ENCODE measurements at places on chromosomes 1 and 21. TPM values are rescaled to one million over a fixed set of nuclear protein-coding genes. Genes with fewer than 3 reads are reported as not detected.

The CDK18 gene
- total RNA-seq: 44.0 TPM

The LIPI gene
- total RNA-seq: not detected

The ZNF692 gene
- total RNA-seq: 39.7 TPM

The CSF1 gene
- 2.0 TPM for total RNA-seq

The CNTN2 gene
- total RNA-seq: 3.9 TPM

The TMEM52 gene
- total RNA-seq: 15.0 TPM

The S100A16 gene
- 14.9 TPM for total RNA-seq

The SYTL1 gene
- 6.4 TPM for total RNA-seq

The ADAMTS4 gene
- total RNA-seq: 7.2 TPM

The TMEM50B gene
- total RNA-seq: 17.8 TPM

The INSRR gene
- not detected for total RNA-seq

The SYCP1 gene
- total RNA-seq: 0.44 TPM

The KLHDC8A gene
- 3.4 TPM for total RNA-seq

The CNIH3 gene
- 5.6 TPM for total RNA-seq

The SLC9C2 gene
- not detected for total RNA-seq

The LCE1E gene
- total RNA-seq: not detected

The CD244 gene
- not detected for total RNA-seq

The CCDC30 gene
- total RNA-seq: 1.8 TPM

The HPCAL4 gene
- 0.46 TPM for total RNA-seq

The SLC44A3 gene
- 5.0 TPM for total RNA-seq

The KAZN gene
- 11.8 TPM for total RNA-seq

The TIE1 gene
- 2.2 TPM for total RNA-seq

The LCE2B gene
- total RNA-seq: not detected

The CEP104 gene
- 38.0 TPM for total RNA-seq

The TNFRSF8 gene
- 35.1 TPM for total RNA-seq

The TMPRSS15 gene
- total RNA-seq: not detected

The NHLH1 gene
- total RNA-seq: 0.39 TPM

The ZFP69B gene
- 8.2 TPM for total RNA-seq

The EXO1 gene
- total RNA-seq: 36.4 TPM

The MAP1LC3C gene
- total RNA-seq: 1.7 TPM

The UTS2 gene
- not detected for total RNA-seq

The DRAXIN gene
- total RNA-seq: 17.6 TPM

The RGS7 gene
- total RNA-seq: 3.0 TPM

The CHIT1 gene
- total RNA-seq: not detected

The ADGRB2 gene
- total RNA-seq: 26.2 TPM

The SELP gene
- total RNA-seq: not detected

The AADACL4 gene
- total RNA-seq: not detected

The SHE gene
- total RNA-seq: 0.29 TPM

The NFASC gene
- total RNA-seq: 15.2 TPM

The SOD1 gene
- 192 TPM for total RNA-seq

The PIK3R3 gene
- 13.6 TPM for total RNA-seq

The FCRL4 gene
- not detected for total RNA-seq

The C1orf50 gene
- total RNA-seq: 7.1 TPM

The SLC22A15 gene
- total RNA-seq: 3.7 TPM

The LCE3E gene
- not detected for total RNA-seq

The CLIC6 gene
- total RNA-seq: 1.3 TPM

The MYCBP gene
- 38.2 TPM for total RNA-seq

The S100A14 gene
- 1.4 TPM for total RNA-seq

The WLS gene
- total RNA-seq: 2.7 TPM

The KCTD3 gene
- total RNA-seq: 55.6 TPM

The KIRREL1 gene
- total RNA-seq: 41.8 TPM

The SH2D5 gene
- total RNA-seq: 18.4 TPM
